WERI-Rb-1 (cell line): ENCODE measurements at places on chromosomes 4 and X.

DNA sequence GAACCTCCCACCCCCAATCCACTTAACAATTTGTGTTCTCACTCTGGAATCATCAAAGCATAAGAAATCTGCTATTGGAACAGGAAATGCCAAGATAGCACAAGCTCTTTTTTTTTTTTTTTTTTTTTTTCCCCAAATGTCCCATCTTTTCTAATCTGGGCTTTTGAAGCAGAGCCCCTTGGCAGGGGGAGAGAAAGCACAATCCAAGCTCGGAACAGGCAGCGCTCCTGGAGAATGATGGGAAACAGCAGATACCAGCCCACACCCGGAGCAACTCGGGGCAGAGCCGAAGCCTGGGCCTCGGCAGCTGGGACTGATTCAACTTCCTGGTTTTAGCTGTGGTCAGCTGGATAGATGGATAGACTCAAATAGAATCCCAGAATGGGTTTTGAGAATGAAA, 235.1 kb downstream of the QDPR start:
- no peak for DNase-seq

DNA sequence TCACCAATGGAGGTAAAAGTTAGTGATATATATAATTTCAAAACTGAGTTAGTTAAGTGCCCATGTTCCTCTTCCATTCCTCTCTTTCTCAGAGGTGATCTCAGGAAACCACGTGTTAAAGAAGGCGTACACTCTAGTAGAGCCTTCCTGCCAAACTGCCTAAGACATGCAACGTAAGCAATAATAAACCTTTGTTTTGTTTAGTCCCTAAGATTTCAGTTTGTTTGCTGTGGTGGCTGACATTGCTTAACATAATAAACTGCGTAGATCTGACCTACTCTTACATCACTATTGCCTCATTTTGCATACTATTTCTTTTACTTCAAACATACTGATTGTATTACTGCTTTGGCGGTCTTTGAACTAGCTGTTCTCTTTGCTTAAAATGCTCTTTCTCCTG, 99.2 kb downstream of the JADE1 start:
- DNase-seq, result no peak

DNA sequence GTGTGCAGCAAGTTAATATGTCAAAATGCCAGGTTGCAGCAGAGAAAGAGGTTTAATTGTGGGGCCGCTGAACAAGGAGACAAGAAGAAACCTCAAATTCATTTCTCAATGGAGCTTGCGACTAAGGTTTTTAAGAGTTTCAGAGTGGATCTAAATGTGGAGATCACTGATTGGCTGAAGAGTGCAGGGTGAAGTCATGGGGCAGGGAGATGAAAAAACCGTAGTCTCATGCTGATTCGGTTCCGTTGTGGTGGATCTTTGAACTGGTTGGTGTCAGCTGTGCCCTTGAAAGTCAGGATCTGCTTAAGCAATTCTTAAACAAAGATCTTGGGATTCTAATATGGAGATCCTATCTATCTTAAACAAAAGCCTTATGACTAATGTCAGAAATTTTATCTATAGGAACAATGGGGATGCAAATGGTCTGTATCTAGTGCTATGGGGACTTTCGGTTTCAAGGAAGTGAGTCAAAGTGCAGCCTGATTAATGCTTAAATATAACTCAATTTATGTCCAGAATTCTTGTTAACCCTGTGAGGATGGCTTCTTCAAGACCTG, 173.9 kb upstream of the CENPE start:
- DNase-seq, result no peak

GRCh38 chr4:98474408-98474844, 184.0 kb downstream of the TSPAN5 start:
- DNase-seq, result no peak

- no peak for DNase-seq
These were observed 2190.6 kb upstream of the TENM3 start for GRCh38 chr4:180052629-180053028.

DNA sequence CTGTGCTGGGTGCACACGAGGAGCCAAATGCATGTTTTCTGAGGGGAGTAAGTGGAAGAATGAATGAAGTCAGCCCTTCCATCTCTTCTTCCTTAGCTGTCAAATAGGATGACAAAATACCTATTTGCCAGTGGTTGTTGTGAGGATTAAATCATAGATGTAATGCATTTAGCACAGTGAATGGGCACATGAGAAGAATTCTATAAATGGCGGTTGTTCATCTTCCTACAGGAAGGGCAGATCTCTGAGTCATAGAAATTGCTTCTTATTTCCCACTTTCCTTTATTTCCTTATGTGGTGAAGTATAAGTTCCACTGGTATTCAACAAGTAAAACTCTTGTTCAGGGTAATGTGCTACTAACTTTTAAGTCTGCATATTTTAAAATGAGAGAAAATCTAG, 83.1 kb downstream of the SORBS2 start:
- DNase-seq, result no peak

- no peak for DNase-seq
These were observed 103.8 kb downstream of the SHOX start for GRCh38 chrX:734362-734761.

GRCh38 chr4:80963051-80963450, 67.5 kb upstream of the BMP3 start:
- DNase-seq, result no peak

DNA sequence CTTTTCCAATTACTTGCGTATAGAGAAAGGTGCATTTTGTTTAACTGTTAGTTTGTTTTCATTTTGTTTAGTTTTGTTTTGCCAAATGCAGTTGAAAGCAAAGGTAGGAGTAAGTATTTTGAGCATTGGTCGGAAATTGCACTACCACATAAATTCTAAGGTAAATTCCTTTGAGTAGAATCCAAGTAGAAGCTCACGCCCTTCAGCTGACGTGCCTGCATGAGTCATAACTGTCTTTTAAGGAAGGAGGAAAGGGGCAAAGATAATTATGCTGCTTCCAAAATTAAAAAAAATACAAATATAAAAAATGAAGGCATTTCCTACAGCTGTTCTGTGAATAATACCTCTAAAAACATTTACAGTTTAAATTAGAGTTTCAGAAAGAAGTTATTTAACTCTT, 110.2 kb upstream of the MYOZ2 start:
- DNase-seq, result no peak

GRCh38 chrX:43805579-43805978, 76.7 kb downstream of the MAOB start:
- DNase-seq, result no peak

DNA sequence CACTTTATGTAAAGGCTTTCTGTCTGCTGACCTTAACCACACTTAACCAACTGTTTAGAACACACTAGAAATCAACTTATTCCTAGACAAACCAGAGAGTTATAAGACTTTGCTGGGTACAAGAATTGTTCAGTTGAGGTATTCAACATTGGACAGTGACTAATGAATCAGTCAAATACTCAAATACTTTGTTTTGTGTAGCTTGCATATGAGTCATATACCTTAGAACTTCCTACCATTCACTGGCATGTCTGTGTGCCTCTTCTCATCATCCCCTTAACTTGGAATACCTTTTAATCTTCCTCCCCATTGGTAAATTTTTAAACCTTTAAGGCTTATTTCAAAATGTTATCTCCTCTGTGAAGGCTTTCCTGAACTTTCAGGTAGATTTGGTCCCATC, 708.8 kb upstream of the GRIA3 start:
- no peak for DNase-seq

GRCh38 chr4:179110356-179110755, 1668.1 kb upstream of the AGA start:
- no peak for DNase-seq

GRCh38 chrX:102018208-102018607, 86.4 kb upstream of the ZMAT1 start:
- DNase-seq, result no peak

DNA sequence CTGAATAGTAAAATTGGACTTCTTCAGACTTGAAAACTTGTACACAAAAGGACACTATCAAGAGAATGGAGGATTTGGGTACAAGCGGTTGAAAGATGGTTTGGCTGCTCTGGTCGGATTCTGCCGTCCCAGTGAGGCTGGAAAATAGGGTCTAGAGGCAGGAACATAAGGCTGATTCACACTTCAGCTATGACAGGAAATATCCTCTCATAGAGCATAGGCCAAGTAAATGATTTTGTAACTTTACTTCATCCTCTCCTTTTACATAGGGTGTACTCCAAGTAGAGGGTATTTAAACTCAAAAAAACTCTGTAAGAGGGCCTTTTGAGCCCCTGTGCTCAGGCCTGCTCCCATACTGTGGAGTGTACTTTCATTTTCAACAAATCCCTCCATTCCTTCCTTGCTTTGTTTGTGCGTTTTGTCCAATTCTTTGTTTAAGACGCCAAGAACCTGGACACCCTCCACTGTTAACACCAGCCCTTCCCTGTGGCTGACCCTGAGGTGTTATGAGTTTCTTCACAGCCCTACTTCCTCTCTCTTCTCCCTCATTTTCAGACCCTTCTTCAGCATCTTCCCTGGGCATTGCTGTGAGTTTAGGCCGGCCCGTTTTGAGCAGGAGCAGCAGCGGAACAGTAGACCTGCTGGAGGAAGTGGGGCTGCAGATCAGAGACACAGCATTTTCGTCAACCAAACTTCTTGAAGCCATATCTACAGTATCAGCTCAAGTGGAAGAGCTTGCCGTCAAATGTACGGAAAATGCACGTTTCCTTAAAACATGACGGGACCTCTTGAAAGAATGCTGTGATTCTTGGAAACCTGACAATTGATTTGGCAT, 7.2 kb downstream of the PGAM4 start:
- DNase-seq, result no peak

- DNase-seq, result no peak
These were observed at the start of gene IL2RG for GRCh38 chrX:71111141-71111843. Gene IL2RG (minus strand): TSS chrX:71111577. CDS start chrX:71111539, 38 bp downstream.
